ENCODE measurements at places on chromosomes 13 and 19.

DNA sequence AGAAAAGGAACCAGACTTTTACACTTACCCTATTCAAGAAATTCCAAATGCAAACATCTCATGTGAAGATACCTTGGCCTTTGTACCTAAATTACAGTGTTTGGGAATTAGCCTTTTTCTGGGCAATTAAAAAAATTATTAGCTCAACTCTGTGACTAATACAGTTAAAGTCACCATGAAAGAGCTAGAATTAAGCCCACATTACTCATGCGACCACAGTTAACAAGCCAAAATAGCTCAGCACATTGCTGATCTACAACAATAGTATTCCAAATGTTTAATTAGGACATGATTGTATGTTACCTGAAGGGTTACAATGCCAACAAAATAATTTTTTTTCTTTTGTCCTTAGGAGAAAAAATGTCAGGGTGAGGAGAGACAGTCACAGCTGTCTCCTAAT is 263.6 kb upstream of the GPC6 start:
- peak; percentile 70 for DNase-seq

- DNase-seq: no peak
These were observed 36.3 kb downstream of the SHISA2 start for GRCh38 chr13:26015271-26016125.

- DNase-seq: no peak
These were observed 594 bp downstream of the ZNF559 start for GRCh38 chr19:9324584-9324962.

DNA sequence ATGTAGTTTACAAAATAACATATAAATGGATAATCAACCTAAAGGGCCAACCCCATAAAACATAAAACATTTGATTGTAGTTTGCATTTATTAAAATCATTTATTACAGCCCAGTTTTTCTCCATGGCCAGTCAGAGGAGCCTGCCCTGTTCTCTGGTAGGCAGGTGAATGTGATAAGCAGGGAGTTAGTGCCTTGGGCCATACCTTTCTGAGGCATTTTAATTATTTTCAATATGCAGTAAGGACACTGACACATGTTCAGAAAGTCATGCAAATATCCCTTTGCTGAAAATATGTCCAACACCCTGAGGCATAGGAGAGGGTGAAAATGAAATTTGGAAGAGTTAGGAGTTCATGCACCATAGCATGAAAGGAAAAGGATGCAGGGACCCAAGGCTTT is 242.6 kb upstream of the EDNRB start:
- DNase-seq: no peak

GRCh38 chr13:105878119-105878700 is 657.3 kb downstream of the EFNB2 start:
- no peak for DNase-seq

Data from fibroblast of lung (primary cell).